ENCODE measurements at places on chromosomes 7 and 10. TPM values are rescaled to one million over a fixed set of nuclear protein-coding genes. Genes with fewer than 3 reads are reported as not detected.

GPR15LG gene
- total RNA-seq, result not detected

H2BK1 gene
- not detected for total RNA-seq

AQP1 gene
- total RNA-seq, result 3.8 TPM

CHRM2 gene
- total RNA-seq, result 0.12 TPM

HOXA10 gene
- not detected for total RNA-seq

UBE2D1 gene
- total RNA-seq, result 17.3 TPM

LRIT1 gene
- total RNA-seq, result not detected

NAT16 gene
- not detected for total RNA-seq

MMD2 gene
- not detected for total RNA-seq

CNPY1 gene
- not detected for total RNA-seq

SNX8 gene
- 14.3 TPM for total RNA-seq

EXOSC1 gene
- 22.3 TPM for total RNA-seq

NUTM2E gene
- total RNA-seq, result not detected

All from cardiac ventricle fibroblast (primary cell).